ENCODE measurements at places on chromosomes 11 and 22.

- DNase-seq: no peak
Measured at GRCh38 chr22:25572708-25573171, 8.3 kb downstream of the GRK3 start.

- DNase-seq: no peak
Measured at GRCh38 chr11:71934213-71934612, 5.4 kb downstream of the RNF121 start.

GRCh38 chr11:111571829-111572501 lies 30.3 kb upstream of the SIK2 start:
- DNase-seq: no peak

- DNase-seq: no peak
Measured at GRCh38 chr11:70194792-70195791, 8.0 kb upstream of the FADD start.

GRCh38 chr11:1298695-1299492 lies 10.5 kb downstream of the TOLLIP start:
- no peak for DNase-seq

- DNase-seq: no peak
Measured at GRCh38 chr11:84250834-84251613, 964.9 kb upstream of the CCDC90B start.
